ENCODE measurements at places on chromosomes 2 and 18.

DNA sequence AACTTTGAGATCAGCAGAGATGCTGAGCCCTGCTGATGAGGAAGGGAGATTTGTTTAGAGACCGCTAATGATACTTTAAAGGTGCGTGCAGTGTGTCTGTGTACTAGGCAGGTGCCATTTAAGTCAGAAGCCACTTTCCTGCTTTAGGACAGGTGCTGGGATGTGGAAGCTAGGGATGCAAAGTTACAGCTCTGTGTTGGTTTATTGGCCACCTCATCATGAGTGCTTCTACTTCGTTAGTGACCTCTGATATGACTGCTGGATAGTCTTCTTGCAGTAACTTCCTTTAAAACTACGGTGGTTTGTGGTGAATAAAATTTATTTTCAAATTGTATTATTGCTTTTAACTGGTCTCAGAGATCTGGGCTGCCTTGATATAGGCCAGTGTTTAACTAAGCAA lies 44.1 kb downstream of the FMNL2 start:
- no peak for DNase-seq

GRCh38 chr2:7061921-7062320 lies 144.7 kb downstream of the RNF144A start:
- DNase-seq = no peak

DNA sequence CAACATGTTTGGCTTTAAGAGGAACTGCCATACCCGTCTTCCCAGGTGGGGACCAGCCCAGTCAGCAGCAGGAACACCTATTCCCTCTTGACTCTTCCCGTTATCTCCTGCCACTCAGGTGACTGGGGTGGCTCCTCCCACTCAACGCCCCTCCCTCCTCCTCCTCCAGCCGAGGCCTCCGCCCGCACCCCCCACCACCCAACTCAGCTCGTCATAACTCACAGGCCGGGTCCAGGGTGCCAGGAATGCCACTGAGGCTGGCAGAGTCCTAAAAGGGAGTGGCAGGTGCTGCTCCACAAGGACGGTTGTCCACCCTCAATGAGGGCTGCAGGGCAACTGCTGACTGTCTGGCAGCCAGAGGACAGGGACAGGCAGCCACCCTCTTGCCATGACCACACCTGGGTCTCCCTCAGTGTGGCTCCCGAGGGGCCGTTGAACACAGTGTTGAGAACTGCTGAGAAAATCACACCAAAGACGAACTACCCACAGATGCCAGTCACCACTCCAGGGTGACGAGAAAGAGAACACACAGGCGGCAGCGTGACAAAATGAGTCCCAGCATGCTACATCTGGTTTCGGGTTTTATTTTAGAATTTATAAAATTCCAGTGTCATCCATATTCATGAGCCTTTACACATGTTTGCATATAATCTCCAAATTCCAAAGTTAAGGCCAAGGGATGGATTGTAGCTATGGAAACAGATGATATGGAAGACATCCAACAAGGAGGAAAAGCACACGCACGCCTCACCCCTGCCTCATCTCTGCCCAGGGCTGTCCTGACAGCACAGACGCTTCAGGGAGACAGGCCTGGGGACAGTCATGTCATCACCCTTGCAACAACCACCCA lies 38.5 kb downstream of the ANO7 start:
- DNase-seq = no peak

DNA sequence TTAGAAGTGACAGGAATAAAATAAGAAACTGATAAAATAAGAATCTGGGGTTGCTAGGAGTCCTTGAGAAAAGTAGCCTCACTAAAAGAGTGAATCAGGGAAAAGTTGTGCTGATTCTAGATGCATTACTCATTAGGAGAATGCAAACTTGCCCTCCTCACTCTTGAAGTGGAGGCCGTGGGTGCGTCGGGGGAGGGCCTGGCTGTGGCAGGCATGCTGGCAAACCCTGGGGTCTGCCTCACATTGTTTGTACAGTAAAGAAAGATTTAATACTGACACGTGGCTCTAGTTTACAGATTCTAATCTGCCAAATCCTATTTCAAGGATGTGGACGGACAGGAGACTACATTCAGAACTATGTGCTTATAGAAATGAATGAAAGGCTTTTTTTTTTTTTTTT lies 41.9 kb downstream of the TANC1 start:
- no peak for DNase-seq

GRCh38 chr2:216126943-216127342 lies 17.8 kb downstream of the XRCC5 start:
- no peak for DNase-seq

DNA sequence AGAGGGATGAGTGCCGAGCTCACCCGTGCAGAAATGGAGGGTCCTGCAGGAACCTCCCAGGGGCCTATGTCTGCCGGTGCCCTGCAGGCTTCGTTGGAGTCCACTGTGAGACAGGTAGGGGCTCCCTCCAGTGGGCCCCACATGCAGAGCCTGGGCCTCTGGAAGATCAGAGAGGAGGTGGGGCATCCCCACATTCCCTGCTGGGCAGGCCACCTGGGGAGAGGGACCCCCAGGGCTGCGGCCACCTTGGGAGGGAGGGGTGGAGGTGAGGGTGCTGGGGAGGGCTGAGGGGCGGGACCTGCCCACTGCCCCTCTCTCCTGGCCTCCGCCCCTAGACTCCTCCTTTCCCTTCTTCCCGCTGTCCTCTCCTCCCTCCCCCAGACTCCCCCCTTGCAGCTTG lies 38.5 kb downstream of the MTERF4 start:
- no peak for DNase-seq

- no peak for DNase-seq
Observed at GRCh38 chr2:96202152-96202854, 6.3 kb downstream of the STARD7 start.

GRCh38 chr2:202032846-202033316 lies 774 bp upstream of the FZD7 start:
- DNase-seq = peak; percentile 81

GRCh38 chr2:20509770-20510490 lies 63.1 kb downstream of the RHOB start:
- peak; percentile 51 for DNase-seq

DNA sequence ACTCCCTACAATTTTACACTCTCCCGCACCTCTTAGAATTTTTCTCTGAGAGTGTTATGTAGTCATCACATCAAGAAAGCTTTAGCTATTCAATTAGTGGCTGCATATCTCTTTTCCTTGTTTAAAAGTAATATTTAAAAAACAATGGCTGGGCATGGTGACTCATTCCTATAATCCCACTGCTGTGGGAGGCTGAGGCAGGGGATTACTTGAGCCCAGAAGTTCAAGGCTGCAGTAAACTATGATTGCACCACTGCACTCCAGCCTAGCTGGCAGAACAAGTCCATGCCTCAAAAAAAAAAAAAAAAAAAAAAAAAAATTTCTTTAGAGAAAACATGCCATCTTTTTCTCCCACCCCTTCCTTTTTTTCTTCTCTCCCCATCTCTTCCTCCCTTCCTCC lies 44.3 kb downstream of the AQP4 start:
- DNase-seq = no peak

DNA sequence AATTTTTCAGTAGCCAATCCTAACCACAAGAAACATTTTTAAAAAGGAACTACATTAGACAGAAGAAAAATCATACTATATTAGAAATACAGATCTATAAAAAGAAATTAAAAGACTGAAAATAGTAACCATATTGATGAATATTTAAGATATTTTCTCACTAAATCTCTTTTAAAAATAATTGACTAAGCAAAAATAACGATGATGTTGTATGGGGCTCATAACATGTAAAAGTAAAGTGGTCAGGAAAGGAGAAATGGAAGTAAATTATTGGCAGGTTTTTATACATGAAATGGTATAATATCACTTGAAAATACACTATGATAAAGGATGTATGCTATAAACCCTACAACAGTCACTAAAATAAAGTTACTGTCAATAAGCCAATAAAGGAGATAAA lies 5.4 kb downstream of the WDPCP start:
- no peak for DNase-seq

DNA sequence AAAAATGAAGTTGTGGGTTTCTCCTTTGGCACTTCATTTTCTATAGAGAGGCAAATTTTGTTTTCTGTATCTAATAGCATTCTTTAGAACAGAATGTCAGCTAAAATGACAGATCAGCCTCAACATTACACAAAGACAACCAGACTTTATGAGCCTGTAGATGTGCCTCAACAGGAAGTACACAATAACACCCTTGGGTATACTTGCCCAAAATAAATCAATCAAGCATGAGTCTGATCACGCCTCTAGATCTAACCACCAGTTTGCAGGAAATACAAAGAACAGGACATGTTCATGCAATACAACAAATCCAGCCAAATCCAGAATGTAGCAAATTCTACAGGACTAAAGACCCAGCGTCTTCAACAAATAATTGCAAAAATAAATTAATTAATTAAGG lies 11.2 kb upstream of the DAPL1 start:
- DNase-seq = no peak

DNA sequence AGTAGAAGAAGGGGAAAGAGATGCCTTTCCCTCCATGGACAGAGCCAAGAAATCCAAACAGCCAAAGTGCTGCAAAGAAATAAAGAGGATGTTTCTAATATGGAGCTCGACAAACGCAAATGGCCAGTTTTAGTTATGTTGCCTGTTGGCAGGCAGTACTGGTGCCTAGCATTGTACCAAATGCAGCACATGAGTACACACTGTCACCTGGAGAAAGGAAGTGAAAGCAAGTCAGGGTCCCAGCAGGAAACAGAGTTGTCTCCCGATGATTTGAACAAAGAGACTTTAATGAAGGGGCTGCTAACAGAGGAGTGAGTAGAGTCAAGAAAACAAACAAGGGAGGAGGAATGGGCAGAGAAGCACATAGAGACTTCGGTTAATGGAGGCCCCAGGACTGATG lies 623.0 kb downstream of the BCL11A start:
- no peak for DNase-seq

DNA sequence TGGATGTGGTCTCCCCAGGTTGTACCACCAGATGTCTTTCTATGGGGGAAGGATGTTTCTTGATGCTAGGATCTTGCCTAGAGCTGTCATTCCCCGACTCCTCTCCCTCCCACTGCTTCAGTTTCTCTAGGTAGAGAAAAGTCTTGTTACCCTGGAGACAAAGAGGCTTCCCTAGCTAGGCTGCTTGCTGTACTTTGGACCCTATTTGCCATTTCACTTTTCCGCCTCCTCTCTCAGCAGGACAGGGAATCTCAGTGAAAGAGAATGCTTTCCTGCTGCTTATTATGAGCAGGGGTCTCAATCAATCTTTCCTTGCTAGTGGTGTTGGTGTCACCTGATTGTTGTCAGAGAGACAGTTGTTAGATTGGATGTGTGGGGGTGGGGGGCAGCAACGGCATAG lies 818.8 kb upstream of the GYPC start:
- peak; percentile 35 for DNase-seq

DNA sequence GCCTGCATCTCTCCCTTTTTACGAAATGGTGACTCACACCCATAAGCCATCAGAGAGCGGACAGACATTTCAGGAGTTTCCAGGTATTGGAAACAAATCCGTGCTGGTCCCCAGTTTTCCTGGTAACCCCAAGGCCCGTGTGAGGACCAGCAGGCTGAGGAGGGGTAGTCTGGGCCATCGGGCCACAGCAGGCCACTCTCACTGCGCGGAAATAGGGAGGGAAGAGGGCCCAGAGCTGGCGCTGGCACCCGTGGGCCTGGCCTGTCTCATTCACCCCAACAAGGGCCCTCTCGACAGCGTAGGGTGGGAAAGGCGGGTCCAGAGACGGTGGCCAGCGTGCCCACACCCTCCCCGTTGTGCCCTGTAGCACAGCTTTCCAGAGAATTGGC lies 13.7 kb upstream of the FAHD2A start:
- DNase-seq = no peak

GRCh38 chr2:45691171-45691999 lies 39.9 kb downstream of the PRKCE start:
- DNase-seq = no peak

- no peak for DNase-seq
Observed at GRCh38 chr2:145154731-145155130, 634.8 kb upstream of the ZEB2 start.

DNA sequence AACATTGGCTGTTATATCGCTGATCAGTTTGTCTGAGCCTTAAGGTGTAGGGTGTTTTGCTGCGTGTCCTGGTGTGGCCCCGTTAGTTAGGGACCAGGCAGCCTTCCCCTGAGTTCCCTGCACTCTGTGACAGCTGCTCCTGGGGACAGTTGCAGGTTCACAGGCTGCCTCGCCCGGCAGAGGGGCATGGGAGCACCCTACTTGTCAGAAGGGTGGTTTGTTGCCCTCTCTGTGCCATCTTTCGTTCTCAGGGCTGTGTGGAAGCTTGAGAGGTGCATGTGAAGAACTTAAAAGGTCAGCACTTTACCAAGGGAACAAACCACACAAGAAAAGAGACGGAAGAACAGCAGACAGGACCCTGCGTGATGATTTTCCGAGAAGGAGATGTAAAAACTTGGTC lies 159.6 kb downstream of the LDLRAD4 start:
- DNase-seq = no peak

DNA sequence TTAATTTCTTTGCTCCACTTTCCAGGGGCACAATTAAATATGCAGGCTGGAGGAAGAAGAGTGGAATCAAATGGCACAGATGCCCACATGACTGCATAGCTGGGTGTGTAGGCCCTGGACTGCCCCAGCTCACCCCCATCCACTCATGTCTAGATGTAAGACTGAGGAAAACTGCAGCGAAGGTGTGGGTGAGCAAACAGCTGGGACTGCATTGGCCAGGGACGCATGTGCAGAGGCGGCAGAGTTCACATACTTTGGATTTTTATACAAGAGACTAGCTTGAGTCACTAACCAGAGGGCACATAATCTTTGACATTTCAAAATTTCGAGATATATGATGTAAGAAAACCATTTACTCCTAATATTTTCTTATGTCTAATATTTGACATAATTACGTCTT lies 60.1 kb downstream of the SPIRE1 start:
- no peak for DNase-seq

DNA sequence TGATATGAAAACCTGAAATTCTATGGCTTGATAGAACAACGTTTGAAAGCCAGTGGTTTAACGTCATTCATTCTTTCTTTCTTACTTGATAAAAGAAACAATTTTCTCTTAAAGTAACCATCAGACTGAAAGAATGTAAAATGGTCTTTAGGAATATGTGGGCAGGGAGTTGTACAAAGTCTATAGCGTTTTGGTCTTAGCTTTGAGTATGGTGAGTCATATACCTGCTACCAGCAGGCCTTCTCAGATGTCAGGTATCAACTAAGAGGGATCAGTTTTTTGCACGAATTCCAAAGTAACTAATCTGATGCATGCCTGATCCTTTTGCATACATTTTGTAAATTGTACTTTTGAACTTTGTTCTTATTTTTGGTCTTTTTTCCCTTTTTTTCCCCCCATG lies 101.5 kb upstream of the DSEL start:
- no peak for DNase-seq

DNA sequence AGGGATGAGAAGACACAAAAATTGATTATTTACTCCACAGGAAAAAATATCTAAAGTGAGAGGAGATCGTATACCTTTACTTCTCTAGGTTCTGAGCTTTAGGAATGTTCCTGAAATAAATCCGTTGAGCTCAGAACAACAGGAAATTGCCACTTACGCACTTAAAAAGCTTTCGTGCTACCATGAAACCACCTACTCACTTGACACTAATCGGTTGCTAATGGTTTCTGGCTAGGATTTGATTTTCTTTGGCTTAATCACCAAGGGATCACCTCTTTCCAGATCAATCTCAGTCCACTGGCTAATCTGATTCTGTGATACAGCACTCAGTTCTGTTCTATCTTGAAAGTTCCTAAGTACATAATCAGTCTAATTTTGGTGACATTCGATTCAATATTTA lies 419.6 kb downstream of the DLGAP1 start:
- no peak for DNase-seq
